Stimulated activated CD8-positive, alpha-beta memory T cell treated with anti-CD3 and anti-CD28 coated beads, Interleukin-2, amount 100 ng/mL, for 48 hours (primary cell): ENCODE measurements at places on chromosomes 12 and 14.
A peak's percentile ranks its signal among the peaks of the same experiment; 100 is the strongest.

DNA sequence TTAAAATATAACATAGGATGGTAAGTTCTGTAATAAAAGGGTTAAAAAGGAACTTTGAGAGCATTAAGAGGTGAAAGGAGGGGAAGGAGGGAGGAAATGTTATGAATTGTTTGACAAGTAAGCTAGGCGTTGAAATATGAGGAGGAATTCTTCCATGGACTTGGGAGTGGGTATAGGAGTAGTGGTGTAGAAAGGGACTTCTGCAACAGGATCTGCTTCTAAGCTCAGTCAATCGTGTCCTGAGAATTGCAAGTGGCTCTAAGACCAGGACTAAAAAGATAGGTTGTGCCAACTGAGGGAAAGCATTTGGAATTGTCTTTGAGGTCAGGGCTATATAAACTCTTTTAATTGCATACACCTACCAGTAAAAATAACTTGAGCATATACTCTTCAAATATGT, 74.1 kb upstream of the SLC38A2 start:
- DNase-seq, result no peak

DNA sequence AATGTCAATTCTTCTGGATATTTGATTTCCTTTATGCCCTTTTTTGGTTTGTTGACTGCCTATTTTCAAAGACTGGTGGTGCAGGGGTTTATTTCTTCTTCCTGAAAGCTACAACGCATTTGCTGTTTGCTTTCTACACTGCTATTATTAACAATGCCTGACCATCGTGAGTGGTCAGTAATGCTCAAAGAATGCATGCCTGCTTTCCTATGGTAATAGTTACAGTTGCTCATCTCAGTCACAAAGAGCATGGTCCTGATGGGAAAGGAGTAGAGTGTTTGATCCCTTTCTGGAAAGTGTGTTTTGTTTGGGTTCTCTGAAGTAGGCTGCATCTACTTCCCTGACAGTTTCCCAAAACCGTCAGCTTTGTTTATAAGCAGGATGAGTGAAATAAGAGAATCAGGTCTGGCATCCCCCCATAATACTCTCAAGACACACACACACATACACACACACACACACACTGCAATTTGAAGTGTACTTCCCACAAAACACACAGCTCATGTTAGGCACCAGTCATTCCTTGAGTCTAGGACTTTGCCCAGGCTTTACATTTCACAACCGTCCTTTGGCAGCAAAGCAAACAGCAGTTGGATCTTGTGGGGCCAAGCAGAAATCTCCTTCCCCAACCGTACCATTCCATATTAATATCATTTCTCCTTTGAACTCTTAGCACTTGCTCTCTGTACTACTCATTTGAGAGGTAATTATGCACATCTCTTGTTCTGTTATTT, 56.6 kb downstream of the SUDS3 start:
- no peak for DNase-seq

DNA sequence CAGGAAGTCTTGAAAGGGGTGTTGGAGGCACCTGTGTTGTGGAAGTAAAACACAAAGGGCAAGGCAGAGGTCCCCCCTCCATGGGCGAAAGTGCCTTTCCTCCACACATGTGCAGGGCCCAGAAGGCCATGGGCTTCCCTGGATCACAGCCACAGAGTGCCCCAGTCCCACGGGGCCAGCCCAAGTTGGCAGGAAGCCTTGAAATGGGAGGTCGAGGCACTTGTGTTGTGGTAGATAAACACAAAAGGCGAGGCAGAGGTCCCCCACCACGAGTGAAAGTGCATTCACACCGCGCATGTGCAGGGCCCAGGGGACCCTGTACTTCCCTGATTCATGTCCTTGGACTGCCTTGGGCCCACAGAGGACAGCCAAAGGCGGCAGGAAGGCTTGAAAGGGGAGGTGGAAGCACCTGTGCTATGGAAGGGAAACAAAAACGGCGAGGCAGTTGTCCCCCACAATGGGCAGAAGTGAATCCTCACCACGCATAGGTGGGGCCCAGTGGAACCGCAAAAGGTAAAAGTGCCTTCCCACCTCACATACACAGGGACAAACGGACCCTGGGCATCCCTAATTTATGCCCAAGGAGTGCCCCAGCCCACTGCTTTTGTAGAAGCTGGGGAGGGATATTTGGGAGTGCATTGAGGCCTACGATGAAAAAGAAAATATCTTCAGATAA, 585.4 kb downstream of the ALG10 start:
- DNase-seq, result no peak

DNA sequence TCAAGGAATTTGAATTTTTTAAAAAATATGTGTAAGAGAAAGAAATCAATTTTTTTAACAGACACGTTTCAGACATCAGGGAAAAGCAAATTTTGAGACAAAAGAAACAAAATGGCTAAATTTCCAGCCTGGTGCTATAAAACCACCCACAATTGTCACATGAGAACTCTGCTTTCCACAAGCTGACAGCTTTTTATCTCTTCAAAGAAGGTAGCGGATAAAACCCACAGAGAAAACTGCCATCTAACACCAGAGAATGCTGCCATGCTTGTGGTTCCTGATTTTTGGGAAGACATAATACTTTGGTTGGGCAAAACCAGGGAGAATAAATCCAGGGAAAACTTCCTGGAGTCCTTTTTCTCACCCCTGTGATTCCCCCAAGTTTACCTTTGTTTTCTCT, 10.3 kb upstream of the ITPR2 start:
- no peak for DNase-seq

GRCh38 chr12:75991753-75992152, 39.8 kb downstream of the PHLDA1 start:
- no peak for DNase-seq

GRCh38 chr12:118332511-118332910, 40.2 kb downstream of the TAOK3 start:
- no peak for DNase-seq

- DNase-seq, result no peak
Observed at GRCh38 chr12:116116650-116117424, 160.7 kb downstream of the MED13L start.

GRCh38 chr12:109879351-109880042, 844 bp downstream of the GLTP start:
- no peak for DNase-seq

- DNase-seq, result no peak
Observed at GRCh38 chr14:96711559-96712267, 85.5 kb upstream of the VRK1 start.

DNA sequence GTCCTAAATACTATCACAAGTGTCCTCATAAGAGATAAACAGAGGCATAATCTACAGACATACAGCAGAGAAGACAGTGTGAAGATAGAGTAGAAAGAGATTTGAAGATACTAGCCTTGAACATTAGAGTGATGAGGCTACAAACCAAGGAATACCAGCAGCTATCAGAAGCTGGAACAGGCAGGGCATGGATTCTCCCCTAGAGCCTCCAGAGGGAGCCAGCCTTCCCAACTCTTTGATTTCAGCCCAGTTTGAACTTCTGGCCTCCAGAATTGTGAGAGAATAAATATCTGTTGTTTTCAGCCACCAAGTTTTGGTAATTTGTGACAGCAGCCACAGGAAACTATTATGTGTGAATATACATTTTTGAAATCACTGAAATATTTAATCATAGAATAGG, 47.2 kb downstream of the CCDC91 start:
- DNase-seq, result no peak

DNA sequence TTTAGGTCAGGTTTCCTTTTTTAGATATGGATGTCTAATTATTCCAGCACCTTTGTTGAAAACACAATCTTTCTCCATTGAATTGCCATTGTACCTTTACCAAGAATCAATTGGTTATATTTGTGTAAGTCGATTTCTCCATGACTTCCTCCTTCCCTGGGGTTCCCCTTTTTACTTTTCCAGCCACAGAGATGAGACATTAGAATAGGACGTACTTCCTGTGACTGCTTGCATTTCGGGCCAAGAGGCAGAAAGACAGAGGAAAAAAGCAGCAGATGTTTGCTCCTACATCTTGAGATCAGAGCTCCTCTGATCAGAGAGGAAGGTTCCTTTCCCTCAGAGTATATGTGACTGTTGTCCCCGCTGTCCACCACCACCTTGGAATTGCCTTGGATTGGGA, 453.7 kb upstream of the RGS6 start:
- no peak for DNase-seq

DNA sequence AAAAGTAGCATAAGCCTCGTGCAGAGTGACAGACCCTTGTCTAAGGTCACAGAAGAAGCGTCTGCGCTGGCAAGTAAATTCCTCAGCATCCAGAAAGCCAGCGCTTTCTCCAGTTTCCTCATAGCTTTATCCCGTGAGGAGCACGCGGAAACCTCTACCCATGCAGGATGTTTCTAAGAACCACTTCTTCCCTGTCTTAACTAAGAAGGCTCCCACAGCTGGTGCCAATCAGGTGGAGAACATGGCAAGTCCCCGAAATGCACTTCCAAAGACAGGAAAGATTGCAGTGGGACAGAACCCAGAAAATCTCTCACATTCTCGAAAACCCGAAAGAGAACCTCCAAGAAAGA, 968 bp upstream of the ARID4A start:
- peak; percentile 4 for DNase-seq

- DNase-seq, result no peak
Observed at GRCh38 chr14:84671776-84672175, 858.2 kb upstream of the FLRT2 start.

GRCh38 chr12:115918763-115919162, 358.7 kb downstream of the MED13L start:
- DNase-seq, result no peak

- DNase-seq, result no peak
Observed at GRCh38 chr14:77986773-77987172, 183.4 kb upstream of the NRXN3 start.

GRCh38 chr12:26705851-26706250, 127.1 kb downstream of the ITPR2 start:
- DNase-seq, result no peak

GRCh38 chr12:130880411-130880885, 8.6 kb downstream of the RAN start:
- no peak for DNase-seq

DNA sequence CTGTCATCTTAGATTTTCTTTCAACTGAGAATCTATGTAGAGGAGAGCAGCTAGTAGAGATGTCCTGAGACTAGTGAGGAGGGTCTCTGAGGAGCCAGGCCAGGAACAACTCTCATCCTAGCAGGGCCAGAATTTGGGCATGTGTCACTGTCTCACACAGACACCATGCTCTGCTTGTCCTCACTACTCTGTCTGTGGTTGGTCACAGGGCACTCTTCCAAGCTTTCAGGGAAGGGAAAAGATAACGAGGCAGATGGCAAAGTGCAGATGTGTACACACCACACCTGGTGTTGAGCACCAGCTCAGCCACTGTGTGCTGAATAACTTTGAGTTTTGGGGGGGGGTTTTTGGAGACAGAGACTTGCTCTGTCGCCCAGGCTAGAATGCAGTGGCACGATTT, 2.5 kb downstream of the SSPN start:
- DNase-seq, result no peak

GRCh38 chr14:81272317-81272716, 51.6 kb upstream of the GTF2A1 start:
- DNase-seq, result no peak

DNA sequence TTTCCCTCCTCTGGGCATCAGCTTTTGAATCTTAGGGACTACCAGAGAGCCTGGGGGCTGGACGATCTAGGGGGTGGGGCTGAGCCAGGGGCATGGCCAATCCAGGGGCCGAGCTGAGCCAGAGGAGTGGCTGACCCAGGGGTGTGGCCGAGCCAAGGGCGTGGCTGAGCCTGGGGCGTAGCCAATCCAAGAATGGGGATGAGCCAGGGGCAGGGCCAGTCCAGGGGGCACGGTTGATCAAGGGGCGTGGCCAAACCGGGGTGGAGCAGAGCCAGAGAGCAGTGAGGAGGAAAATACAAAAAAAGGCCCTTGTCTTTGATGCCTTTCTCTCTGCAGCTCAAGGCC, 219.3 kb upstream of the NOS1 start:
- no peak for DNase-seq

GRCh38 chr12:51841727-51842126, 6.8 kb downstream of the FIGNL2 start:
- no peak for DNase-seq

GRCh38 chr12:80186727-80187217, 87.4 kb downstream of the OTOGL start:
- no peak for DNase-seq

DNA sequence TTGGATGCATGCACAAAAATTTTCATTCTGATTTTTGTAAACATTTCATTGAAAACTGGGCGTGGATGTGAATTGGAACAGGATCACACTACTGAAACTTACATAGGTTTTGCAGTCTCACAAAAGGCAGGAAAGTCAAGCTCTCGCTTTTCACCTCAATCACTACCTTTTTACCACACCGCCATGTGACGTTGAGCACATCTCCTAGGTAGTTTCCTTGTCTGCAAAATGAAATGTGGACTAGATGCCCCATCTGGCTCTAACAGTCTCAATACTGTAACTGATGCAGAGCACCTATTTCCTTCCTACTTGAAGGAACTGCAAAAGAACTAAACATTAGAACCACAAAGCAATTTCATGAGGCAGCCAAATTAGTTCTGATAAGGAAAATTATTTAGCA, 4.4 kb upstream of the YY1 start:
- DNase-seq, result no peak

GRCh38 chr12:116538076-116538591, 21.0 kb upstream of the MAP1LC3B2 start:
- DNase-seq, result no peak

- no peak for DNase-seq
Observed at GRCh38 chr12:65667932-65668331, 156.4 kb upstream of the HMGA2 start.

- no peak for DNase-seq
Observed at GRCh38 chr12:30797689-30798088, 42.9 kb upstream of the CAPRIN2 start.

DNA sequence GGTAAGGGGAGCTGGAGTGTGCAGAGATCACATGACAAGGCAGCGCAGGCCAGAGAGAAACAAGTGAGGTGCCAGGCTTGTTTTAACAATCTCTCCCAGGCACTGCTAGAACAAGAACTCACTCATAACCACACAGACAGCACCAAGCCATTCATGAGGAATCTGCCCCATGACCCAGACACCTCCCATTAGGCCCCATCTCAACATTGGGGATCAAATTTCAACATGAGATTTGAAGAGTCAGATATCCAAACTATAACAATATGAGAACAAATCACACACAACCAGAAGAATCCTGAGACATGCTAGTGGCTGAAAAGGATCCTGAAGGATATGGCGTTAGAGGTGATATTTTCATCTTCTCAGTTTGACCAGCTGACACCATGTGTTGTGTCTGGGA, 21.9 kb downstream of the OR6J1 start:
- DNase-seq, result no peak

DNA sequence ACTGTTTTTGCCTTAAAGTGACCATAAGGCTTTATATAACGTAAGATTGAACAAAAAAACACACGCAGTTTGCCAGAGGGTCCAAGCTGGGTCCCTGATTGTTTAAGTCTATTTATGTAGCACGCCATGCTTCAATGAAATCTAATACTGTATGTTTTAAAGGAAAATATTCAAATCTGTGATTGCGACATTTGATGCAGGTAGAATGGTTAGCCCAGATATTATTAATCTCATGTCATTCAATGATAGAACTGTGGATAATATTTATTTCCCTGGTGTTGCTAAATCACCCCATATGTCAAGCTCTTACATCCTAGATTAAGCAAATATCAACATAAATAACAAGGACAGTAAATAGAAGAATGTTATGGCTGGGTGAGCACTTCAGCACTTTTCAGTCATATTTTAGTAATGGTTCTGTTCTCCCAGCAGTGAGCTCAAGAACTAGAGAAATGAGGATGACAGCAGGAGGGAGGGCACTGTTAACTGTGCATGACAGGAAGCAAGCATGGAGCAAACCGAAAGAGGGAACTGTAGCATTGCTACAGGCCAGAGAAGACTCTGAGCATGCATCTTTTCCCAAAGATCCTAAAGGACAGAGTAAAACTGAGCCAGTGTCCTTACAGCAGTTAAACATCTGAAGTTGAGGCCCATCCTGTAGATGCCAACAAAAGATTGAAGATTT, 465.7 kb upstream of the MGAT4C start:
- no peak for DNase-seq
